ENCODE measurements at places on chromosomes 5 and 9.

DNA sequence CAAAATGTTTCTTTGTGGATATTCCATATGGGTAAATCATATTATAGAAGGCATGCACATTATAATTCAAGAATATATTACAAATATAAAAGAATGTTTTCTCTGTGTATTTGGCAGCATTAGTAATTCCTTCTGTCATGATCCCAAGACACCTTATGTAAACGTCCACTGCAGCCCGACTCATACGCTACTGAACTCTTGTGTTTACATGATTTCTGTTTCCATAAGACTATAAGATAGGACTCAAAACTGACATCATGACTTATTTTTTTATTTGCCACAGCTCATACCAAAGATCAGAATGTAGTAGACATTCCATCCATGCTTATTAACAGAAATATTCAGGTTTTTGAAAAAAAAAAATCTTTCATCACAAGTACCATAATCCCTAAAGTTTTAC, 234.1 kb downstream of the AP3B1 start:
- H3K4me3 ChIP-seq, result no peak overlapping the region
- peak; percentile 15 for DNase-seq
- no peak overlapping the region for H3K27ac ChIP-seq
- H3K36me3 ChIP-seq, result no peaks in the 10 kb centered on the region
- H3K4me1 ChIP-seq, result no peaks in the 10 kb centered on the region
- H3K27me3 ChIP-seq, result no peaks in the 10 kb centered on the region

DNA sequence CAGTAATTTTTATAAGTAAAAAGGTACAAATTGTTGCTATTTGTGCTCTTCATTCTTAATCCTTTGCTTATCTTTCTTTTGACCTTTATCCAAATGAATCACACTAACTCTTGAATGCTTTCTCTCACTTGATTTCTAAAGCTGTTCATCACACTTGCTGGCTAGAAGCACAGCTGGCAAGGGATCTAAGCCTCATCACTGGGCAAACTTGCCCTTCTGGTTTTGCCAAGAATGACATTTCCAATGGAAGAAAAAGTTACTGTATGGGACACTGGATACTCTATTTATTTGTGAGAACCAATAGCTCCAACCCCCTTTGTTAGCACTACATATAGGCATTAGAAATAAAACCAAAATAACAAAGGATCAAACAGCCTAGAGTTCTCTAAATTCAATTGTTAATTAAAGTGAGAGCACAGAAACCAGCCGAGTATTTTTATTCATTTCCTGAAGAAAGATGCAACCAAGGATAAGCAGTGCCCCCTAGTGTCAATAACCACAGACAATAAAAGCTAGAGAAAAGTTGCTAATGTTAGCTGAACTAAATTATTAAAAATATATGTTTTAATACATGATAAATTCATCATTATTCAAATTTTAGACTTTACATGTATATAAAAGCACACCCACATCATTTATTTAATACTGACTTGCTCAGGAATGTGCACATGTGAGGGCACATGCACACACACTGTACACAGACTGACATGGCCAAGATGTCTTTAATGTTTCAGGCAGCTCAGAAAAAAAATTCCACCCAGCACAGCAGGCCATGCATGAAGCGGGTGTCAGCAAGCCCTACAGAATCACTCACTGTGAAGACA, 59.8 kb upstream of the POU5F2 start:
- peak; percentile 24 for DNase-seq
- H3K27ac ChIP-seq, result peak overlapping the region; percentile 63
- no peaks in the 10 kb centered on the region for H3K36me3 ChIP-seq

GRCh38 chr5:88290801-88291200, 22.2 kb upstream of the TMEM161B start:
- no peaks in the 10 kb centered on the region for H3K4me1 ChIP-seq
- H3K27me3 ChIP-seq, result no peaks in the 10 kb centered on the region
- no peak for DNase-seq
- no peak overlapping the region for H3K27ac ChIP-seq
- H3K4me3 ChIP-seq, result no peak overlapping the region

- no peak overlapping the region for H3K27ac ChIP-seq
- H3K27me3 ChIP-seq, result no peaks in the 10 kb centered on the region
- no peak overlapping the region for H3K4me3 ChIP-seq
- no peaks in the 10 kb centered on the region for H3K4me1 ChIP-seq
Observed at GRCh38 chr5:90153031-90153430, 256.5 kb downstream of the CETN3 start.

DNA sequence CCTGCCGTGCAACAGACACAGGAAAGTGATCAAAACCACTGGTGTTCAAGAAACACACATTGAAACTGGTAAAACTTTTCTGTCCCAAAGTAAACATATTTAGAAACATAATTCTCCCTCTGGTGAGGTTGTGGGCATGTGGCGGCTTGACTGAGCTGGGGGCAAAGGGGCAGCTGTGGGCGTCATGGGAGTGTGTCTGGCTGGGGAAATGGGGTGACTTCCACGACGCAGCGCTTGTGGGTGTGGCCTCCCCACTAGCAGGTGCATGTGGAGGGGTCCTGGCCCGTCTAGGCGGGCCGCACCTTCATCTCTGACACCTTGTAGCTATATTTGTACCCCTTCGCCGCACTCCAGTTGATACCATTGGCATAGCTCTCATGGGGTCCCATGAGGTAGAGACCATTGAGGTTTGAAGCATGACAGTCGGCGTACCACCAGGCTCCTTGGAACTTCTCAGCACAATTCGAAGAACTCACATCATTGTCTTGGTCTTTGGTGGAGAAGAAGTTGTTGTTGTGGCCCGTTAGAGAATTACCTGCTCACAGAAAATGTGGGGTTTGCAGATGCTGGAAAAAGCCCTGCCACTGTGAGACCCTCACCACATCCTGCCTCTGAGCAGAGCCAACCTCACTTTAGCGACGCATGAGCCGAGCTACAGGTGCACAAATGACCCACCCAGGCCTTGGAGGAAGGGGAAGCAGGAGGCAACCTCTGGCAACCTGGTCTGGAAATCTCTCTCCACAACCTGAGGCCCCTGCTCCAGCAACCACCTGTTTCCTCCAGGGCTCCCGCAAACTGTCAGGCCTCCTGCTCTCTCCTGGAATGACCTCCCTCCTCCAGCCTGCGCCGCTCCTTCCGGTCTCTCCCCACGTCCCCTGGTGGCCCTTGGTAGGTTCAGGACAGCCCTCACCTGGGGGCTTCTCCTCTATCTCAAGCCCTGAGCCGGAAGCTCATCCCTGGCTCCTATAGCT, 7.9 kb downstream of the FCN1 start:
- no peak overlapping the region for H3K27ac ChIP-seq
- no peaks in the 10 kb centered on the region for H3K36me3 ChIP-seq
- no peaks in the 10 kb centered on the region for H3K4me1 ChIP-seq
- DNase-seq, result no peak

DNA sequence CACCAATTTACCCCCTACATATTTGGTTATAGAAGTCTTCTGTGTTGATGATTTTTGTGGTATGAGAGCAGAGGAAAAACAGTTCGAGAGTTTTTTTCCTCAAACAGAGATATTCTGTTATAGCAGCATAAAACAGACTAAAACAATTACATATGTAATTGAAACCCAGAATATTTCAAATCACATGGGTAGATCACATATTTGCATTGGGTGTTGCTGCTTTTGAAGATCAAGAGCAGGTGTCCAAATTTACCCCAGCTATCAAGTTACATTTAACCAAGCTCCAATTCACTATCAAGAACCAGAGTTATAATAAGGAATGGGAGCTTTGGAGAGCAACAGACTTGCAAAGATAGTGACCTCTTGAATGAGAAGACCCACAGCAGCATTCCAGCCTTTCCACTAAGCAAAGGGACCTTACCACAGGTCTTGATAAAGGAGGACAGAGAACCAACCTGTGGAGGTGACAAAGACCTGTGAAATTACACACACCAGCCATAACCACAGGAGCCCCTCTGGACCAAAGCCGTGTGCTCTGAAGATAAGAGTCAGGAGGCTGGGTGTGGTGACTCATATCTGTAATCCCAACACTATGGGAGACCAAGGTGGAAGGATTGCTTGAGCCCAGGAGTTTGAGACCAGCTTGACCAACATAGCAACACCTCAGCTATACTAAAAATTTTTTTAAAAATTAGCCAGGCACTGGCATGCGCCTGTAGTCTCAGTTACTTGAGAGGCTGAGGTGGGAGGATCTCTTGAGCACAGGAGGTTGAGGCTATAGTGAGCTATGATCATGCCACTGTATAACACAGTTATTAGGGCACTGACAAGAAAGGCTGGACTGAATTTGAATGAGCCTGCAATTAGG, 4.0 kb upstream of the CCL28 start:
- no peak overlapping the region for H3K27ac ChIP-seq
- H3K4me1 ChIP-seq, result no peaks in the 10 kb centered on the region
- H3K4me3 ChIP-seq, result no peak overlapping the region
- no peak for DNase-seq
- H3K36me3 ChIP-seq, result no peaks in the 10 kb centered on the region
- no peaks in the 10 kb centered on the region for H3K27me3 ChIP-seq

DNA sequence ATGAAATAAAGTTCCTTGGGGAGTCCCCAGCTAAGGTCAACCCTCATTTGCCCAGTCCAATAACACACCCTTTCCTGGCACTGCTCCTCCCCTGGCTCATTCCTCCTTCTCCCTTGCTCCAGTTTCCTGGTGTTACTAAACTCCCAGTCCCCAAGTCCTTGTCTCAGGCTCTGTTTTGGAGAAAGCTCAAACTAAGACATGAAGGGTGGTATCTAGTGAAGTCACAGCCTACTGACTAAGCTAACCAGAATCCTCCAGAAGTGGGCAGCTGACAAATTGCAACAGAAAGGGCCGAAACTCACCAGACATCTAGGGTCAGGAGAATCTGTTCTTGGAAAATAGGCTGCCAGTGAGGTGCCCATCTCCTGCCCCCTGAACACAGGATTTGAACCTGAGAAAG, 118.7 kb upstream of the NEK6 start:
- no peak for DNase-seq
- no peak overlapping the region for H3K27ac ChIP-seq
- no peak overlapping the region for H3K4me3 ChIP-seq
- no peaks in the 10 kb centered on the region for H3K36me3 ChIP-seq

DNA sequence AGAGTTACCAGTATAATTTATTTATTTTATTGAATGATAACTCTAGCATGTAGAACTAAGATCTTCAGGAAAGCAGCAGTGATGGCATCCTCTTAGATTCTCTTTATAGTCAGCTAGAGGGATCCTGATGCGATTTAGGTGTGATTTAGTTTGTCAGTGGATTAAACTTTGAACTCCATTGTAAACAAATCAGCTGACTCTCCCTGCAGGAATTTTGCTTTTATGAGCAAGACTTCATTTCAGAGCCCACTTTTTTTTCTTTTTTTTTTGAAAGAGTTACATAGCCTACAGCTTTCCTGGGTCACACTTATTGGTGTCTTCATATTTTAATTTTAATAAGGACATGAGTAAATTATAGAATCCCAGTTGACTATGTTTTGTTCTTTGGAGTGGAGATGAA, 93.8 kb upstream of the SEMA6A start:
- H3K27me3 ChIP-seq, result no peaks in the 10 kb centered on the region
- DNase-seq, result no peak
- no peak overlapping the region for H3K4me3 ChIP-seq
- H3K4me1 ChIP-seq, result no peaks in the 10 kb centered on the region

DNA sequence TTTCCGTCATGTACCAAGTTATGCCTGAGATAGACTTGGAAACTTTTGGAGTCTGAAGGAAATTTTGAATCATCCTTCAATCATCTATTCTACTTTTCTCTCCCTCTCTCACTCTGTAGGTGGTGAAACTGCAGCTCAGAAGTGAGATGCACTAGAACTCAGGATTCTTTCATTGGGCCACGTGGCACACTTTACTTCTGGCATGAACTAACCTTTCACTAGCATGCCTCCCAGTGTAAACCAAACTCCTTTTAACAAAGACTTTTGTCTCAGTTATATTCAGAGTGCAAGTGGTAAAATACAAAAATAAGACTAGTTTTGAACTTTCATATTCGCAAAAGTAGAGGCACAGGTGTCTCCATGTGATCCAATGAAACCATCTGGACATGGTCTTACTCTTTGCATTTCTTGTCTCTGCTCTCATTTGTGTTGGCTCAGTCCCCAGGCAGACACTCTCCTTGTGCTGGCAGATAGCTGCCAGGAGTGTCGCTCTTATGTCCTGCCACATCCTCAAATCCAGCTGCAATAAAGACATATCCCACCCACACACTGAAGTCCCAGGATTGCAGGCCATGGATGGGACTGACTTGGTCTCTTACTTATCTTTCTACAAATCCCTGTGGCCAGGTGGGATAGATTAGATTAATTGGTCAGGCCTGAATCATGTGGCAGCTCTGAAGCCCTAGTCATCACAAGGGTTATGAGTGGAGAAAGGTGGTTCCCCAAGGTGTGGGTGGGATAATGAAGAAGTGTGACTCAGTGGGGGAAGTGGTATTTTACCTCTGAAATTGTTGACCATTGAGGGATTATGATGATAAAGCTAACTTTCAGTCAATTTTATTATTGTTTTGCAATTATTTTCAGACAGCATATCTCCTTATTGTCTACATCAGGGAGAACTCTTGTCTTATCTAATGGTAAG, 267.5 kb downstream of the GABRB2 start:
- H3K4me3 ChIP-seq, result no peak overlapping the region
- no peaks in the 10 kb centered on the region for H3K4me1 ChIP-seq
- DNase-seq, result no peak
- no peaks in the 10 kb centered on the region for H3K36me3 ChIP-seq

- DNase-seq, result no peak
- no peaks in the 10 kb centered on the region for H3K4me1 ChIP-seq
- no peaks in the 10 kb centered on the region for H3K36me3 ChIP-seq
Observed at GRCh38 chr5:180230017-180230416, 21.0 kb upstream of the RASGEF1C start.

DNA sequence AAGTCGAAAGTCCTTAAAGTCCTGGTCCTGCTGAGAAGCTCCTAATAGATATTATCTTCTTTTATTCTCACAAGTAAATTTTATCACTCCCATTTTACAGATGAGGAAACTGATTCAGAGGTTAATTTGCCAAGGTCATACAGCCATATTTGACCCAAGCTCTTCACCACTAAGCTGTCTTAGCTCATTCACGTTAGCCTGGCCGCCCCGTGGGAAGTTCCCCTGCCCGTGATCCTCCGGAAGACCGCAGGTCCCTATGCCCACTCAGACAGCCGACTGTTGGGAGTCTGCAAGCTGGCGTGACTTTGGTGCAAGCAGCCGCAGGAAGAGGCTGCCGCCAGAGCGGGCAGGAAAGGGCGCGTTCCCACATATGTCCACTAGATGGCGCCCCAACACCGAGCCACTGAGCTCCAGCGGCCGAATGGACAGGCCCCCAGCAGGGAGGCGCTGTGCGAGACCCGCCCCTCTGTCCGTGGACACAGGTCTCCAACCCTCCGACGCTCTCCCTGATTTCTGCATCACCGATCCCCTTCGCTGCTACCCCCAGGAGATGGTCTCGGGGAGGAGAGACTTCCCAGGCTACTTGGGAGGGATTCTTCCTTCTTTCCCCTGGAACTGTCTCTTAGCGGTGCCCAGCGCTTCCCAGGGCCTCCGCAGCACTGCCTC, 10.0 kb upstream of the ARAP3 start:
- H3K27ac ChIP-seq, result no peak overlapping the region
- peaks cover 3% of the 10 kb centered on the region for H3K27me3 ChIP-seq
- peak overlapping the region; percentile 67 for H3K4me3 ChIP-seq
- peak; percentile 50 for DNase-seq
- no peaks in the 10 kb centered on the region for H3K4me1 ChIP-seq
- H3K36me3 ChIP-seq, result no peaks in the 10 kb centered on the region

GRCh38 chr5:51386916-51387883, 4.0 kb downstream of the ISL1 start:
- H3K4me3 ChIP-seq, result peak overlapping the region; percentile 24
- DNase-seq, result no peak
- H3K27me3 ChIP-seq, result peaks cover 45% of the 10 kb centered on the region
- no peaks in the 10 kb centered on the region for H3K36me3 ChIP-seq
- peaks cover 13% of the 10 kb centered on the region for H3K4me1 ChIP-seq
- no peak overlapping the region for H3K27ac ChIP-seq

- no peak overlapping the region for H3K4me3 ChIP-seq
- H3K4me1 ChIP-seq, result no peaks in the 10 kb centered on the region
- DNase-seq, result no peak
- peaks cover 9% of the 10 kb centered on the region for H3K36me3 ChIP-seq
Observed at GRCh38 chr9:96478829-96479371, 28.9 kb downstream of the HABP4 start.

Data from Panc1 (cell line).